ENCODE measurements at places on chromosomes 11 and 22. TPM values are rescaled to one million over a fixed set of nuclear protein-coding genes. Genes with fewer than 3 reads are reported as not detected.

The JRKL gene
- 3.6 TPM for total RNA-seq

The CD3D gene
- not detected for total RNA-seq

The IL17REL gene
- total RNA-seq, result 0.25 TPM

The PGR gene
- 0.13 TPM for total RNA-seq

Data from mesangial cell (primary cell).